ENCODE measurements at places on chromosomes 2 and 18. TPM values are rescaled to one million over a fixed set of nuclear protein-coding genes. Genes with fewer than 3 reads are reported as not detected.

The POTEJ gene
- total RNA-seq, result not detected

The COL5A2 gene
- total RNA-seq, result 75.7 TPM

The POLE4 gene
- 187 TPM for total RNA-seq

The CYP26B1 gene
- 16.9 TPM for total RNA-seq

The ABCB11 gene
- total RNA-seq, result not detected

The COL4A4 gene
- 2.1 TPM for total RNA-seq

The CCDC74A gene
- 17.0 TPM for total RNA-seq

The ALPI gene
- total RNA-seq, result not detected

The AP1S3 gene
- total RNA-seq, result 32.8 TPM

The CTIF gene
- total RNA-seq, result 14.5 TPM

Measured in A549 treated with Mapracorat at 1 μM for 4 hours (cell line).